Muscle of back (tissue), 13 donors: ENCODE measurements at places on chromosomes 5 and 9. TPM values are rescaled to one million over a fixed set of nuclear protein-coding genes. Genes with fewer than 3 reads are reported as not detected.

- no peak for DNase-seq
These were observed 83.6 kb upstream of the ADAMTSL1 start for GRCh38 chr9:18390393-18390792.

DNA sequence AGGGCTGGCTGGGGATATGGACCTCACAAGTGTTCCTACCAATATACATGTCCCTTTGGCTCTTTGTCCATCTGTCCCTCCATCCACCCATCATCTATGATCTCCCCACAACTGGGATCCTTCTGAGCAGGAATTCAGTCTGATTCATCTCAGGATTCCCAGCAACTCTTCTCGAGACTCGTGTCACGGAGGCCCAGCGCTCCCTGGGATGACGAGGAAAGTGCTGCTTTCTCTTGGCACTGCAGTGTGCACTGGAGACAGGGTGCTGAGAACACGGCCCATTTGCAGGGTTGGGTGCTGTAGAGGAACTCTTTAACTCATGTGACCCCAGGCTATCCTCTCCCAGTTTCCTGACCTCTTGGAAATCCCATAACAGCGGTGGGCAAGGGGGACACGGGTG lies 72.9 kb downstream of the ANGPTL2 start:
- DNase-seq, result no peak

- no peak for DNase-seq
These were observed 32.0 kb downstream of the HAVCR1 start for GRCh38 chr5:157026789-157027424.

DNA sequence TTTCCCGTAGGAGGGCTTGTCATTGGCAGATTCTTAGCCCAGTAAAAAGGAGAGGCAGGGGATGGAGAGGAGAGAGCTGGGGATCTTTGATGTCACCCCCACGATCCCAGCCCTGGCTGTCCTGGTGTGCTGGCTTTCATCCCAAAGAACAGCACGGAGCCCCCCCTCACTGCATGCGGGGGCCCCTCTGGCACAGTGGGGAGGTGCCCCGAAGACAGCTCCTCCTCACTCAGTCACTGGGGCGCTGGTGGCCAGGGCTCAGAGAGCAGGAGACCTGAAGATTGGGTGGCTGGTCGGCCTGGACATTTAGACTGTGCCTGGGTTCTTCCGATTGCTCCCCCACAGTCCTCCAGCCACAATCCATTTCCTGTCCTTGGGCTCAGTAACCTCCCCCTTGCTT lies 207.5 kb downstream of the MELK start:
- DNase-seq, result no peak

PCDHGB7 gene
- polyA plus RNA-seq, result 7.9 TPM

SH3RF2 gene
- 6.8 TPM for polyA plus RNA-seq
